GM23248 (cell line): ENCODE measurements at places on chromosomes 12 and 14.

DNA sequence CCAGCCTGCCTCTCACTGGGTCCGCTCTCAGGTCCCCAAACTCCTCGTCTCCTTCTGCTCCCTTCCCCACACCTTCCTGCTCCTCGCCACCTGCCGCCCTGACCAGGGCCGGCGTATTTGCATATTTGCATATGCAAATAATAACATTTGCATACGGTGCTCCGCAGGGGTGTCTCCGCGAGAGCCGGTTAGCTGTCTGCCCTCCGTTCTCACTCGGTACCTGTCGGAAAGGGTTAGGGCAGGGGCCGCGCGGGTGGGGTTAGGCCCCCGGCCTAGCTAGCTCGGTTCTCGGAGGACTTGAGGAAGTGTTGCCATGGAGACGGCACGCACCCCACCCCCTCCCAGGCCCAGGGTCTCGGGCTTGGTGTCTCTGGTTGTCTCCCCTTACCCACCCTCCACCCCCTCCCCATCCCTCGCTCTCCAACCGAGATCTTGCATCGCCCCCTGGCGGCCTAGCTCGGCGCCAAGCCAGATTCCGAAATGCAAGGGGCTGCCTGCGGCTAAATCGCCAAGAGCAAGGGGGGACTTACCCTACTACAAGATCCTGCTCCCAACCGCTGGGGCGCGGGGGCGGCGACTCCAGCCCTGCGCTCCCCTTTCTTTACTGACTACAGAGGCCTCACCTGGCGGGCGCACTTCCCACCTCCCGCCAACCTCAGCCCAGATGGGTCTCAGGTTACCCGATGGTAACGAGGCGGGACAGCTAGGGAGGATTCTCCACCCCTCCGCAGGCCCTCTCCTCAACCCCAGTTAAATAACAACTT, 8.1 kb downstream of the STAC3 start:
- peak; percentile 51 for DNase-seq

GRCh38 chr14:32941668-32942065, 3.0 kb downstream of the NPAS3 start:
- DNase-seq, result no peak

DNA sequence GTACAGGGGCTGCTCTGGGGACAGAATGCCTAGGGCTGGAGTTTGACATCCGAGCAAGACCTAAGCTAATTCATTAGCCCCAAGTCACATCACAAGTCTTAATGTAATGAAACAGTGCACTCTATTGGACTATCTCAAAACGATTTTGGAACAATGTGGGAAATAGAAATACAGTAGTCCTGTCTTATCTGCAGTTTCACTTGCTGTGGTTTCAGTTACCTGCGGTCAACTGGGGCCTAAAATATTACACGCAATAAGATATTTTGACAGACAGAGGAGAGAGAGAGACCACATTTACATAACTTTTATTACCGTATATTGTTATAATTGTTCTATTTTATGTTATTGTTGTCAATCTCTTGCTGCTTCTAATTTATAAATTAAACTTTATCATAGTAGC, 21.1 kb downstream of the MOAP1 start:
- DNase-seq, result no peak

DNA sequence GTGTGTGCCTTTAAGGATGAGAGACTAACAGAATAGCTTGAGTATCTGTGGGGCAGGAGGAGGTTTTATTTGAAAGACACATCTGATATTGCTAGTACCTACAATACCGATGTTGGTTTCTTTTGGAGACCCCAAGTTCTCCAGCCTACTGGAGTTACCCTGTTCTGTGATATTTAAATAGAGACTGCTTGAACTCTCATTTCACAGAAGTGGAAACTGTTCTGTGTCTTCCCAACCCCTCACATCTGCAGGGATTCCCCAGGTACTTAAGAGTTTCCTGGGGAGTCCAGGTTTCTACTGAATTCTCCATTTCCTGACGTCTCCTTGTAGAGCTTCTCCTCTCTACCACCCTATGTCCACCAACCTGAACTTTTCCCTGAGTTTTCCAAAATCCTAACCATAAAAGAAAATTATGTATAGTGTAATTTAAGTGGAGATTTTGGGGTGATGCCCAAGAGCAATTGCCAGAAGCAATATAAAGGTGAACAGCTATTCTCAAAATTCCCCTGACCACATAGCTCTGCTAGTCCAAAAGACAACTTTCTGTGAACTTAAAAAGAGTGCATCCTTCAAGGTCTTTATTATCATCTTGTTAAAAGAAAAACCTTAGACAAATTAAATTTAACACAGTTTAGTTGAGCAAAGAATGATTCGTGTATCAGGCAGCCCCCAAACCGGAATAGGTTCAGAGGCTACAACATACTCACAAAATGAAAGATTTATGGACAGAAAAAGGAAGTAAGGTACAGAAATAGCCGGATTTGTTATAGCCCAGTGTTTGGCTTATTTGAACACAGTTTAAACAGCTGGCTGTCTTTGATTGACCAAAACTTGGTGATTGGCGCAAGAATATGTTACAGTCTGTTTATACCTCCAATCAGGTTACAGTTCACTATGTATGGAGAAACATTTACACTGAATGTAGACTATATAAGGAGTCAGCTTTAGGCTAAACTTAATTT, 373.4 kb downstream of the NUAK1 start:
- DNase-seq, result no peak

- DNase-seq, result no peak
Measured at GRCh38 chr12:131834798-131835615, 6.8 kb downstream of the MMP17 start.

GRCh38 chr14:49960453-49960852, 67.6 kb downstream of the ARF6 start:
- DNase-seq, result no peak

DNA sequence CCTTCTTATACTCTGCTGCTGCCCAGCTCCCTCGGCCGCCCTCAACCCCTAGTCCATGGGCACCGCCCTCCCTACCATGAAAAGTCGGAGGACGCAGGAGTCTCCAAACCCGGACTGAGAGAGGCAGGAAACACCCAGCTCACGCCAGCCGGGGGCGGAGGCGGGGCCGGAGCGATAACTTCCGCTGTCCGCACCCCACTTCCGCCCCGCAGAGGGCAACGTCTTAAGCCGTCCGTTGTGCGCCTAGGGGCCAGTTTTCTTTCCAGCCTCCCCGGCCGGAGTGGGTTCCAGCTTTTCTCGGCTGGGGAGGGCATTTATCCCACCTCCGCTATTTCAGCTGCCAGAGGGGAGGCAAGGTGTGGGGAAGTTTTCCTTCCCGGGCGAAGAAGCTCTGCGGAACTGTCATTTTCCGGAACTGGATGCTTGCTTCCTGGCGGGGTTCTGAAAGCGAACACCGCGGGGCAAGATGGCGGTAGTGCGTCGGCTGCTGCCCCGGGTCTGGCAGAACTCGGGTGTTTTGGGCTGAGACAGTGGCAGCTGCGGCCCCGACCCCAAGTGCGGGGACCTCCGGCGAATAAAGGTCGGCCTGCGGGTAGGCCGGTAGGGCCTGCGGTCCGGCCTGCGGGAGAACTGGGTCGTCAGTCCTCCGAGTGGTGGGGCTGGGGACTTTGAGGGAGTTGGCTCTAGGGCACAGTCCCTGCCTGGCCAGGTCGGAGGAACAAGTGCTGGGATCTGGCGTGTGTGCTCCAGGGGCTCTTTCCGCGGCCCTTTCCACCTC, at the start of the genes KCTD10 and UBE3B:
Gene KCTD10, minus strand, starts transcription at position 116 of the 778 bp plus-strand sequence. Its CDS starts 38 bp downstream, at position 78.
Gene UBE3B, plus strand, starts transcription at position 450 of the 778 bp plus-strand sequence. CDS start 5,918 bp downstream, outside the sequence.
- DNase-seq, result peak; percentile 96

GRCh38 chr14:92589213-92589852, 75.8 kb downstream of the RIN3 start:
- DNase-seq, result peak; percentile 47

GRCh38 chr12:53543539-53543938, 36.3 kb upstream of the NPFF start:
- peak; percentile 89 for DNase-seq

- no peak for DNase-seq
Measured at GRCh38 chr12:92573104-92573503, 129.7 kb upstream of the PLEKHG7 start.

GRCh38 chr12:12519354-12519998, 43.2 kb downstream of the DUSP16 start:
- DNase-seq, result no peak

GRCh38 chr14:35046751-35047536, 872 bp downstream of the FAM177A1 start:
- DNase-seq, result peak; percentile 6

DNA sequence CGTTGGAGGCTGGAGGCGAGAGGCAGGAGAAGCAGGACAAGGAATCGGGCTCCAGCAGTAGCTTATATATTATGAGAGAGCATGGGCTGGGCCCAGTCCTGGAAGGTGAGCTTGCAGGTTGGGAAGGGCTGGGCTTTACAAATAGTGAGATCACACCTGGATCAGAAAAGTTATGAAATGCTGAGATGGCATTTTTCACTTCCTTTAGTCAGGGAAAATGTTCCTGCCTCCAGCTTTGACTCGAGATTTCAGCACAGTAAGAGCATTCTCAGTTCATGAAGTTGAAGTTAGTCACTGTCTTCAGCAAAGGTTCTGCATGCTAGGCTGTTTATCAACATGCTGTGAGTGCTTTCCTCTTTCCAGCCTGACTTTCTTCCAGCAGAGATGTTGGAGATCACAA, at the start of gene KRT6C:
Gene KRT6C, minus strand, starts transcription at position 38 of the 400 bp plus-strand sequence. CDS start 68 bp downstream, outside the sequence.
- DNase-seq, result peak; percentile 9

- no peak for DNase-seq
Measured at GRCh38 chr12:105567061-105567460, 236.6 kb downstream of the C12orf75 start.

GRCh38 chr14:60893911-60894310, 87.0 kb downstream of the TRMT5 start:
- no peak for DNase-seq

DNA sequence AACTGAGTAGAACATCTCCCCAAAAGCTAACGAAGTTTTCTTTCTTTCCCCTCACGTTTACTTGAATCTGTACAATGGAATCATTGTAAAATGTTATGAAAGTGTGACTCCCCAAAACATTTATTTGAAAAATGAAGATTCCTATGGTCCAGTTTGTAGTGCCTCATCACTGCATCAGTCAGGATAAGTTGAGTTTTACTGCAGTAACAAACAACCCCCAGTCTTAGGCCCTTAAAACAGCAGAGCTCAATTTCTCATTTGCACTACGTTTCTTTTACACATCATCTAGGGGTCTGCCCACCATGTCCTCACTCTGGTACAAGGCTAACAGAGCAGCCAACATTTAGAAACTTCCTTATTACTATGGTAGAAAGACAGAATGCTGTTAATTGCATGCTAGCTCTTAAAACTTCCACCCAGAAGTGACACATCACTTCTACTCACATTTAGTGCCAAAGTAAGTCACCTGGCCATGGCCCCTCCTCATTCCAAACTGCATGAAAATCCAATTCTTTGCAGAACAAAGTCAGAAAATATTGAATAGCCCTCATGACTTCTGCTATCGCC, 546.4 kb downstream of the MED13L start:
- DNase-seq, result no peak

GRCh38 chr12:84696908-84697540, 215.6 kb downstream of the SLC6A15 start:
- DNase-seq, result peak; percentile 31

- DNase-seq, result peak; percentile 94
Measured at GRCh38 chr12:131827961-131828534, at the start of gene MMP17. Gene MMP17 (plus strand): TSS chr12:131828393. CDS start chr12:131828495, 102 bp downstream.

GRCh38 chr14:69972755-69973154, 93.5 kb downstream of the SMOC1 start:
- no peak for DNase-seq

DNA sequence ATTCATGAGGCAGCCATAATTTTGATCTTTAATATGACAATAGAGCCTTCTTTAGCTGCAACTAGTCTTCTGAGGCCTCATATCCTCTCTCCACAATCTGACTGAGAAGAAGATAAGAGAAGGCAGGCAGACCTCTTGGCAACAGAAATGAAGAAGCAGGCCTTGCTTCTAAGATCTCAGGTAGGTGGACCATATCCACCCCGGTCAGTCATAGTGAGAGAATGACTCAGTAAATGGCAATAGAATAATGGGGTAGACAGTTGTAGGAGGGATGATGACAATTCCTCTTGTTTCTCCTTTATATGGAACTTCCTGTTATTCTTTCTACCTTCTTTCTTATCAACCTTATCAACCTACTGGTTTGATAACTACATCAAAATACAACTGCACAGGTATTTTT, 246.7 kb upstream of the G2E3 start:
- no peak for DNase-seq
